ENCODE measurements at places on chromosomes 7 and 10.

GRCh38 chr7:135798095-135798494 lies 49.5 kb upstream of the FAM180A start:
- DNase-seq, result no peak

DNA sequence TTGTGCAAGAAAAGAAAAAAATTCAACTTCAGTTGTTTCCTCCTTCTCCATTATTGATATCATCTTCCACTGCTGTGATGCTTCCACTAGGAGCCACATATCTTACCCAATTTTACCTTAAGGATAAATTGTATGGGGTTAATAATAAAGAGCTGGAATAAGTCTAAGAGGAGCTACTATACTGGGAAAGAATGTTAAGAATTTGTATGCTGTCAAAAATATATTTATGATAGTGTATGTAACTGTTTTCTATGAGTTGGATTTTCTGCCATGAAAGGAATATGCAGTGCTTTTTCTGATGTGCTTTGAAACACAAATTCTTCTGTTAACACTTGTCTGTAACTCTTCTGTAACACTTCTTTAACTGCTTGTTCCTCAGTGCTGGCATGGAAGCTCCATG lies 219.1 kb downstream of the VTI1A start:
- no peak for DNase-seq

GRCh38 chr10:129320340-129320739 lies 146.7 kb upstream of the MGMT start:
- no peak for DNase-seq

- no peak for DNase-seq
Observed at GRCh38 chr7:123916240-123916724, 8.8 kb upstream of the SPAM1 start.
